ENCODE measurements at places on chromosomes 7 and 10.

DNA sequence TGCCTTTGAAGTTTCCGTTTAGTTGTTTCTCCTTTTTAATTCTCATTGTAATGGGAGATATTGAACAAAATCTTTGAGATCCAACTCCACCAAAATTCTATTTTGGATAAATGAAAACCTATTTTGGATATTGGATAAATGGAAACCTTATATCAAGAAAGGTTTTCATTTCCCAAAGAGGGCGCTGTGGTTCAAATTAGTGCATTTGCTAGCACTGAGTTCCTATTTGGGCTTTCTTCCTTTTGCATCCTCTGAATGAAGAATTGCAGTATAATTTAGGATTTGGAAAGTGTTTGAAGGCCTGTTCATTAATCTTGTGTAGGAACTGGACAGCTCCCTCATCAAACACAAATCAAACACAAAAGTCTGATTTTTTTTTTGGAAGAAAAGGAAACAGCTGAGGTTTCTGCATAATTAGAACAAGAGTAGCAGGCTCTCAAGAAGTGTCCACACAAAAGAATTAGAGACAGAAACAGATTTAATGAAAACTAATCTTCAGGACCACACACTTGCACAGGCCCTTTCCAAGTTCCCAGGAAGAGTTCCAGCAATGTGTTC is 80.8 kb upstream of the KLF14 start:
- peak; percentile 20 for DNase-seq

DNA sequence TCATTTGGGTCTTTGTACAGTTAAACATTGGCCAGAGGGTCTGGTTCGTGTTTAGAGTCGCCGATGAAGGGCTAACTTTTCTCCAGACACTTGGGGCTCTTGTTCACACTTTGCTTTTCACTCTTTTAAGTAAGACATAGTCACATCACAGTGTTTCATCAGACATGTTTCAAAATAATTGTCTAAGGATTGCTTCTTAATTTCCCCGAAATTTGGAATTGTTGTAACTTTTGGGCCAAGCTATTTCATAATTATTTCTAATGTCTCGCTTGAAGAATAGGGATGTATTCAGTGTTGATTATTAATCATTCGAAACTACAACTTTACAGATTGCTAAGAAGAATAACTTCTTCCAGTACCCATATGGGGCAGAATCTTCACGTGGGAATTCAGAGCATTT is 92.8 kb downstream of the TCF7L2 start:
- DNase-seq = no peak

DNA sequence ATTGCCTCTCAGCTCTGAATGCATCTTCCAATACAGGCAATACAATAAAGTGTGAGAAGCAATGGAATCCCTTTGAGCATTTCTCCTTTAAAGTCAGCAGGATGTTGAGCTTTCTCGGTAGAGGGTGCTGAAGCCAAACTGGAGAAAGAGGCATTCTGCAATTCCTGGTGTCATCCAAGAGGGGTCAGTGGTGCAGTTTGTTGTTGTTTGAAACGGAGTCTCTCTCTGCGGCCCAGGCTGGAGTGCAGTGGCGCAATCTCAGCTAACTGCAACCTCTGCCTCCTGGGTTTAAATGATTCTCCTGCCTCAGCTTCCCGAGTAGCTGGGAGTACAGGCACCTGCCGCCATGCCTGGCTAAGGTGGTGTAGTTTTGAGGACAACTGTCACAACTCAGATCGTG is 486.5 kb downstream of the CALN1 start:
- DNase-seq = no peak

- DNase-seq = no peak
Observed at GRCh38 chr10:93768892-93769291, 11.2 kb downstream of the LGI1 start.

DNA sequence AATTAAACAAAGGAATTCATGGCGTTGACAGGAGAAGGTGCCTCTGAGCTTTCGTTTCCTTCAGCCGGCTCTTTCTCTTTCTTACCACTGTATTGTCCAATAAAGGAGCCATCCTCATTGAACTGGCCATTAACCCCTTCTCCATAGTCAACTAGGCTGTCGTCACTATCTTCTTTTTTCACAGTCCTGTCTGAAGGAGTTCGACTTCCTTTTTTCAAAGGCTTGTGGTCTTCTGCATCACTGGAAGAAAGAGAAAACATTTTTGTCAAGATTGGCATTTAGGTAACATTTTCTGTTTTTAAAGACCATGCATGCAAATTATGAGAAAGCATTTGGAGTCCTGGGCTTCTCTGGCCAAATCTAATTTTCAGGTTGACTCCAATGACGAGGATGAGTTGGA is 19.7 kb upstream of the LAMB4 start:
- no peak for DNase-seq

GRCh38 chr10:70491614-70492013 is 13.0 kb downstream of the PALD1 start:
- no peak for DNase-seq

DNA sequence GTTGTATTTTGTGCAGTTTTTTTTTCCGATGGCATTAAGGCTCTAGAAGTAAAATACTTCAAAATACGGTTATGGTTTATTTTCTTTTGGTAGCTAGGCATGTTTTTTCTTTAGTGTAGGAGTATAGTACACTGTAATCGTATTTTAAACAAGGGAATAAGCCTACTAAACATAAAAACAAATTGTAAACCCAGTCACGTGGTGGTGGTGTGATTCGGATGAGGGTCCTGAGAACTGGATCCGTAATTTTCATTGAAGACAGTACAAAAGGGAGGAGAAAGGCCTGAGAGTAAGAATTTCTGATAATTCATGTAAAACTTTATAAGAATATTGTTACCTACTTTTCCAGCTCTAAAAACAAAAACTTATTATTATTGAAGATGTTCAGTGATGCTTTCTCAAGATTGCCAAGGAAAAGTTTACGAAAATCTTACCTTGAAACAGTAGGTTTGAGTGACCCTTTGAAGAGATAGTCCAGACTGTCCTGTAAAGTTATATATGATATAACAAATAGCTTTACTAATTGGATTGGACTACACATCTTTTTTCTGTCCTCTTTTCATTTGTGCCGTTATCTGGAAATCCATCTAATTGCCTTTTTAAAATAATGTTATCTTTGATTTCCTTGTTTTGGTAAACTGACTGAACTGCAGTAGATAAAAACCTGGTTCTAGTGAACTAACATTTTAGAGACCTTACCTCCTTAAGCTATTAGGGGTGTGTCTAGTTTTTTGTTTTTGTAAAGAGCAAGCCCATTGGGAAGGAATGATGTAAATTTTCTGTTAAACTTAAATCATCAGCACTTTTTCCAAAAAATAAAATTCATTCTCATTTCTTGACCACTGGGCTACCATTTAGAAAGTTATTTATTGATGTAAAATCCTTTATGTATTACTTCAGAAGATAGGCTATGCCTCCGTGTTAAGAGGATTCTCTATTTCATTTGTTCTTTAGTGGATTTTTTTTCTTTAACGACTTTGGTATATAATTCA is 1.0 kb upstream of the PBLD start:
- DNase-seq = no peak

- no peak for DNase-seq
Observed at GRCh38 chr10:129774736-129775401, 189.2 kb downstream of the EBF3 start.

DNA sequence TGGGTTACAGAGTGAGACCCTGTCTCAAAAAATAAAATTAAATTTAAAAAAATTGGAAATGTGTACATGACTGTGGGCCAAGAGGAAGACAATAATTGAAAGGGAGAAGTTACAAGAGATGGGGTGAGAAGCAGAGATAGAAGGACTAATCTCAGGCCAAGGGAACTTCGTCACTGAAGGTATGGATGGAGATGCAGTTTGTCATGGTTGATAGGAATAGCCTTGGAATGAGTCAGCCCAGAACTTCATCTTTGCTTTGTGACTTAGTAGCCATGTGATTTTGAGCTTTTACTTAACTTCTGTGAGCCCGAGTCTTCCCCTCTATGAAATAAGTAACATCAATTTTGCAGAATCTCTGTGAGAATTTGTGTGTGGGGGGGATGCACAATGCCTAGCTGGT is 6.5 kb upstream of the PODXL start:
- no peak for DNase-seq

DNA sequence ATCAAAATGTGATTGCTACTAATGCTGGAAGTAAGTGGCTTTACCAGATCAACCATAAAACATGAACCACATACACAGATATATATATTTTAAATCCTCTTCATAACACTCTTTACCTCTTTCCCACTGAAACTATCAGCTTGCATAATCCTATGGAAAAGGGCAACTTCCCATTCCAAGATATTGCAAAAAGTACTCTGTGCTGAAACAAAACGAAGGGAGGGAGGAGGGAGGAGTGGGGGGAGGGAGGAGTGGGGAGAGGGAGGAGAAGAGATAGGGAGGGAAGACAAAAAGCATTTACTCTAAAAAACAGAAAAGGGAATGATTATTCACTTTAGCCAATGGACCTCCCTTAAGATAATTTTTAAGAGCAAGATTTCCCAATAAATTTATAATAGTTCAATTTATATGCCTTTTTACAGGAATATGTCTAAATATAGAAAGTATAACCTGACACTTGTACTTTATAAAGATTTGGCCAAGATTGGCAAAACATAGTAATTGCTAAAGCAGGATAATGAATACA is 344.8 kb upstream of the NFE2L3 start:
- DNase-seq = no peak

DNA sequence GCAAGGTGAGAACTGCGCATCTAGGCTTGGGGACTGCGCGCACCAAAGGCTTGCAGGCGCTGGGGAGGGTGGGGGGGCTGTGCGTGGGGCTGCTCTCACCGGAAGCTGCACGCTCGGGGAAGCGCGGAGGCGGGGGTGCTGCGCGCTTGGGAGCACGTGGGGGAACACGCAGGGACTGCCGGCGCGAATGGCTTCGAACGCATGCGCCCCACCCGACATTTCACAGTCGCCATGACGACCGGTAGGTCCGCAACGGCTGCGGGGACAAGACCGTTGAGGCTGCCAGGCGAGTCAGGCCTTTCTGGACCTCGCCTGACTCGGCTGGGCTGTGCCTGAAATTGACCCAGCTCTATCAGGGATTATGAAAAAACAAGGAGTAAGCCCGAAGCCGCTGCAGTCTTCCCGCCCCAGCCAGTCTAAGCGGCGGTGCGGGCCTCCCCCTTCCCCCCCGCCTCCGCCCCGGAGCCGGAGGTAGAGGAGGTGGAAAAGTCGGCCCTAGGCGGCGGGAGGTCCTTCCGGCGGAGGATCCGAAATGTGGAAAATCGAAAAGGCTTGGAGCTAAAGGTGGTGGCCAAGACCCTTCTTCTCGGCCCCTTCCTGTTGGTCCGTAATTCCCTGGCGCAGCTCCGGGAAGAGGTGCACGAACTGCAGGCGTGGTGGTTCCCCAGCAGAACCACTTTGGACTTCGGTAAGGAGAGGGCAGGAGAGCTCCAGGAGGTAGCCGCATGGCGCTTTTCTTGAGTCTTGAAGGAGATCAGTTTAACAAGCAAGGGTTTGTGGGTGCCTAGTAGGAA is 34.9 kb upstream of the STEAP1 start:
- peak; percentile 10 for DNase-seq

GRCh38 chr7:86942995-86943394 is 116.5 kb downstream of the ELAPOR2 start:
- DNase-seq = no peak

DNA sequence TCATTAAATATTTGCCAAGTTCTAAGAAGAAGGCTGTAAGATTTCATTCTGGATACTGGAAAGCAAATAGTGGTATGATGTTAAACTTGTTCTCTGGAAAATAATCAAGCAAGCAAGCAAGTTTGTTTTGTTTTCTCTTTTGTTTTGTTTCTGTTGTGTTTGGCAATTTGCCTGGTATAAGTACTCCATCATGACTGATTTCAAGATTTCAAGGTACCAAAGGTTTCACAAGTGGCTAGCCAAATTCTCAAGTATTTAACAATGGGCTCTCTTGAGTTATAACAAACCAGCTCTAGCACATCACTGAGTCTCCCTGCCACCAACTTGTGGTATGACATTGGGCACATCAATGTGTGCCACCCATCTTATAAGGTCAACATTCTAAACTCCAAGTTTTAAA is 151.7 kb upstream of the IGFBP3 start:
- DNase-seq = no peak

DNA sequence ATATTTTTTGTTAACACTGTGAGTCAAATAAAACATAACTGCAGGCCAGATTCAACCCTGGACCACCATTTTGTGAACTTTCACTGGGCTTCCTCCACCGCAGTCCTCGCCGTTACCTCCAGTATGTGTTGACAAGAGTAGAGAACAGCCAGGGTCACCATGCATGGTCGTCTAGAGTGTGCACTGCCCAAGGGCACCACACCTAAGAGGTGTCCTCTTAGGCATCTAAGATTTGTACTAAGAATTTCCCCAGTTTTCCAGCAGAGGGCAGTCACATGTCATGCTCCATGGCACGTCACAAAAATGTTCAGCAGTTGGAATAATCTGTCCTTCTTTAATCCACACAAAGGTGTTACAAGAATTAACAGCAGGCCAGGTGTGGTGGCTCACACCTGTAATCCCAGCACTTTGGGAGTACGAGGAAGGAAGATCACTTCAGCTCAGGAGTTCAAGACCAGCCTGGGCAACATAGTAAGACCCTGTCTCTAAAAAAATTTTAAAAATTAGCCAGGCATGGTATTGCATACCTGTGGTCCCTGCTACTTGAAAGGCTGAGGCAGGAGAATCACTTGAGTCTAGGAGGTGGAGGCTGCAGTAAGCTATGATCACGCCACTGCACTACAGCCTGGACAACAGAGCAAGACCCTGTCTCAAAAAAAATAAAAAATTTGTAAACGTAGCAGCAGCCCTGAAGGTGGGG is 71.2 kb upstream of the FOXK1 start:
- DNase-seq = peak; percentile 60

GRCh38 chr7:148222721-148223120 is 367.8 kb upstream of the C7orf33 start:
- no peak for DNase-seq

DNA sequence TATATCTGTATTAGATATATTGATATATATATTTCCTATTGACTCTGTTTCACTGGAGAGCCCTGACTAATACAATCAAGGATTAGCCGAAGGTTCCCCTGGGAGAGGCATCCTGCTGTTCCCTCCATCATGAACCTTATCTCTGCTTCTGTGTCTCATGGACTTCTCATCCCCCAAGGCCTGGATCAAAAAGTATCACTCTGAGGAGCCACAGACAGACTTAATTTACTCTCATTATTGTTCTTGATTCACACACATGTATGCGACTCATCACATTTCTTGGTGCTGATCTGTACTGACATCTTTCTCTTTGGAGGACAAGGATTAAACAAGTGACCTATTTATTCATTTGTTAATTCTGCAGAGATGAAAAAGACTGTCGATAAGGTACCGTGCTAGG is 550.2 kb downstream of the KCNMA1 start:
- no peak for DNase-seq

GRCh38 chr7:40694026-40694809 is 559.4 kb downstream of the SUGCT start:
- DNase-seq = no peak

Measured in activated T-cell treated with anti-CD3 and anti-CD28 coated beads, Interleukin-2, amount 50 U/mL, for 72 hours (primary cell).